GM23248 (cell line): ENCODE measurements at places on chromosomes 4 and X. TPM values are rescaled to one million over a fixed set of nuclear protein-coding genes. Genes with fewer than 3 reads are reported as not detected.

The TEC gene
- not detected in 2 replicates for total RNA-seq

The OSTC gene
- 319 and 372 TPM in 2 replicates for total RNA-seq

DNA sequence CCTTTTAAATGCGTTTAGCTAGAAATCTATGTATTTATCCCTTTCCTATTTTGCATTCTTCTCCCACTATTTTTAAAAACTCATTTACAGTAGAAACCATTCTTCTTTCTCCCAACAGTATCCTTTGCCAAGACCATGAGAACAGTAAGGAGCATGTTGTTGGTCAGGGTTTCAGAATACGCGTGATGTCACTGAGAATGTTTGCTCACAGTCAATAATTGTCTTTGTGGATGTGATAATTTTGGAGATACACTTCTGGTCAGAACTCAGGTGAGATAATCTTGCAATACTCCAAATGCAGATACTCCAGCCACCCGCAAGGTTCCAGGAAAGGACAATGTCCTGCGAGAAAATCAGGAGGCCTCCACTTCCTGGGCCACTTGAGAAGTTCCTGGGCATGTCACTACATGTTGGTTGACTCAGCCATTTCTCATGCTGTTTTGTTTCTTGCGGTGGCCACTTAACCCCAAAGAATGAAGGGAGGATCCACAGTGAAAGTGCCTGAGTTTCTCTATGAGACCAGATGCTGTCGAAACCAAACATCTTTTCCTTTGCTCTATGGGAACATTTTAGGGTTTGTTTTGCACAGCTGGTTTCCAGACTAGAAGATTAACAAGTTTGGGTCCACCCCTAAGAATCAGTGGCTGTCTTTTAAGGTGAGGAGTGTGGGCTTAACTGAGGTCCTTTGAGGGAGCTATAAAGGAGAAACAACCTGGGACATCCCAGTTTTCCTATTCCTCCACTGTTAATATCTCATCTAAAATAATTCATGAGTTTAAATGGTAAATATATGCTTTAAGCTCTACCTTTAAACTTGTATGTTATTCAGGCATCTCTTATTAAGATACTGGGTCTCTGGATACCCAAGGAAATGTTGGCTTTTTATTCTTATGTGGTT, 116.0 kb downstream of the SOWAHB start:
- peak; percentile 97 for DNase-seq

DNA sequence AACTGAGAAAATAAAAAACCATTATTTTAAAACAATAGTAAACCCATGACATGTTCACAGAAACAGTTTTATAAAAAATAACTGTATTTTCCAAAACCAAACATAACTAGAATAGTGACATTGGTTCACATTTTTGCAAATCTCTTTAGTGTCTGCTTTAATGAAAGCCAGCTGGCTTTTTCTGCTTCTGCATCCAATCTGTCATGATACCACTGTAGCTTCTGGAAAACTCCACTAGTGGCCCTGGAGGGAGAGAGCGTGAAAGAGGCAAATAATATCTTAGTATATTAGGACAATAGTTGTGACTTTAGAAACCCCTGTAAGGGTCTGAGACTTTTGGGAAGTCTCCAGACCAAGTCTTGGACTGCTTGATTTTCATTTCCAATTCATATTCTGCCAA, 31.1 kb downstream of the FGFBP1 start:
- peak; percentile 13 for DNase-seq

DNA sequence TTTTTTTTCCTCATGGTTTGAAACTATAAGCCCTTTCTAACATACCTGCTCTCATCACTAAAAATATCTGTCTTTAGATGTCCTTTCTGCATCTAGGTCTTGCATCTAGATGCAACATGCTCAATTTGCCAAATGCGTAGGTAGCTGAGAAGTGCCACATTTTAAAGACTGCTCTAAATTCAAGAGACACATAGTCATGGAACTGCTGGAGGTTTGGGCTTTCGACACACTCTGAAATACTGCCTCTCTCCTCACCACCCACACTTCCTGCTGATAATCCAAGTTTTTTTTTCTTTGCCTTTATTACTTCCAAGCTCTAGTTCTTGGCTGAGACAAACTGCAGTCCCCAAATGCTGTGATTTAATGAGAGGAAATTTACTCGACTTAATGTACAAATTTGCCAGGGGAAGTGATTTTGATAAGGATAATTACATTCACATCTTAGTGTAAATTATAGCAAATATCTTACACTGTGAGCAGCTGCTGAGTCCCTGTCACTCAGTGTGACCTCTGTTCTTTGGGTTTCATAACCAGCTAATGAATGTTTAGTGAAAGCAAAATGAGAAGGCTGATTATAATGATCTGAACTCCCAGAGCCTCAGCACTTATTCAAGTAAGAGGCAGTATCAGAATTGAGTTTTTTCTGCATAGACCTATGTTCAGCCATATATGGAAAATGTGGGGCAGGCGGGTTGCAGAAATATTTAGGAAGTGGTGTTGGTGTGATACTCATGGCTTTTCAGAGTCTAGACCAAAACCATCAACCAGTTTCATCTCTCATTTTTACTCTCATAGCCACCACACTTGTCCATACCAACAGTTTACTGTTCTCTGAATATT, 31.3 kb downstream of the DRD5 start:
- DNase-seq = peak; percentile 70

GRCh38 chr4:160286051-160286450, 1183.2 kb downstream of the RAPGEF2 start:
- DNase-seq = no peak

DNA sequence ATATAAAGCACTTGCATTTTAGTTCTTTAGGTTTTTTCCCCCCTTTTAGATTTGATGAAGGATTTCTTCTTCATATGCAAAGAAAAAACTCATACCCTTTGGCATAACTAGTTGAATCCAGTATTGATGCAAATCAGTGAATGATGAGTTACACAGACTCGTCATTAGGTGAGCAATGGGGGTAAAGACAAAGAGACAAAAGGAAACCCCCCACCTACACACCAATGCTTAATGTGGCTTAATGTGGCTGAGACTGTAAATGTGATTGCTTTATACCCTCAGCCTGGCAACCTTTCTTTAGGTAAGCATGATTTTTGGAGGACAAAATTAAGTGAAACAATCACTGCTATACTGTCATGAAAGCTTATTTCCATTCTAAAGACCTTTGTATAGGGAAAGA, 39.5 kb downstream of the CD40LG start:
- no peak for DNase-seq

The SYTL4 gene
- total RNA-seq = 3.2 and 4.6 TPM in 2 replicates
